Right lobe of liver (tissue), 6 donors: ENCODE measurements at places on chromosomes 3 and 15.

DNA sequence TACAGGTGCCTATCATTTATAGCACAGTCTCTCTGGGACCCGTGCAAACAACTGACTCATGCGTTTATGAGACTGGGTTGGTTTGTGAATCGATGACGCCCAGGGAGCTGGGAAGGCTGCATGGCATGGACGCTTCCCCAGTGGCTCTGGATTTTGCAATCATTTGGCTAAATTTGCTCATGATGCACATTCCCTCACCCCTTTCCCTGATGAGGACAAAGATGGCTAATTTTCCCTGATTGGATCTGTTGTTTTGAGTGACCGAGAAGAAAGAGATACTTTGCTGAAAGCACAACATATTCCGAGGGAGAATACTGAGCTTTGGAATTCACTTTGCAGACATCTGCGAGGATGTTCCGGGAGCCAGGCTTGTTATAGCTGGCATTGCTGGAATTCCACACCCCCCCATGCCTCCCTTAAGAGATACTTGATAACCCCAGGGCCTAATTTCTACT is 51.1 kb downstream of the CGNL1 start:
- peak; percentile 71 for DNase-seq

DNA sequence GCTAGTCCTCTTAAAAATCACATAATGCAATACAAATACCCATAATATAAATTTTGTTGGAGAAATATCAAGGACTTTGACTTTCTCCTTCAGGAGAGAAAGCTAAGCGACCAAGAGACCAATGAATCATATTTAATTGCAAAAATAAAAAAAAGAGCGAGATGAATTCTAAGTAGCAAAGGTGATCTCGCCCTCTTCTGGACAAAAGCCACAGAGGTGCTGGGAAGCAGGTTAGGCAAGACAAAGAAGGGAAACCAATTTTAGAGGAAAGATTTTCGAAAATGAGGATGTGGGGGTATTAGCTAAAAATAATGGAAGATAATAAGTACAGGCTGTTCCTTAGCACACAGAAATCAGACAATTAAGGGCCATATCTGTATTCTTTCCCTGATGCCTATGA is 111.4 kb upstream of the PLAAT1 start:
- DNase-seq, result no peak

- DNase-seq, result no peak
Measured at GRCh38 chr3:152069871-152070270, 196.4 kb downstream of the SUCNR1 start.

DNA sequence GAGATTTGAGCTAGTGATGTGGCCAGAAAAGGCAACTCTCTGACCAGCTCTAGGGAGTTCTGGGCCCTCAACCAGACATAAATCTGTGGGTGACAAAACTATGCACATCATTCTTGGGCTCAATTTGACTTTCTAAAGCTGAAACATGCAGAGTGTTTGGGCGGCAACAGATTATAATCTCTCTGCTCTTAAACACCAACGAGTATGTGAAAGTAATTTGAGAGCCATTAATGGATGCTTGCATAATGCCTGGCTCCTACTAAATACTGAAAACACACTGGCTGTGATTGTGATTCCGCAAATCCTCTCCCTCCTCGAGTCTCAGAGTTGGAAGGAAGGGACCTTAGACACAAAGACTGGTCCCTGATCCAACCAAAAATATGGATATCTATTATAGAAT is 186.7 kb downstream of the UACA start:
- DNase-seq, result no peak

DNA sequence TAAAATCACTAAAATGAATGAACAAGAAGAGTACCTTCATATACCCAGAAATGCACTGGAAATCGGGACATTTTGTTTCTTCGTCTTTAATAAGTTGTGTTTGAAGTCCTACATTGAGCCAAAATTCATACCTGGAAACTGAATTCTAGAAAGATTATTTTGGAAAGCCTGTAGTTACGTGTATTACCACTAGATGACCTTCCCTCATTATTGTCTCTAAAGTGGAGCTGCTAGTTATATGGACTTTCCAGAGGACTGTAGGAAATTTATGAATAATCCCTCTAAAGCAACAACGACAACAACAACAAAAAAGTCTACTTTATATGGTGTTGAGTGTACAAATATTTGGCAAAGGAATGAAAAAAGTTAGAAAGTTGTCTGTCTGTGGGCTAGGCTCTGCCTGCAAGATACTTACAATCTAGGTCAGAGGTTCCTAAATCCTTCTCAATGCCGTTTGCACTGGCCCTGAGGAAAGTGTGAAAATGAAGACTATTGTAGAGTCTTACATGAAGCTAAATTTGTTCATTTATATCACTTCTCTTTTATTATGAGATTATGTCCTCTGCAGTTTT is 234.8 kb upstream of the NR2E3 start:
- no peak for DNase-seq

DNA sequence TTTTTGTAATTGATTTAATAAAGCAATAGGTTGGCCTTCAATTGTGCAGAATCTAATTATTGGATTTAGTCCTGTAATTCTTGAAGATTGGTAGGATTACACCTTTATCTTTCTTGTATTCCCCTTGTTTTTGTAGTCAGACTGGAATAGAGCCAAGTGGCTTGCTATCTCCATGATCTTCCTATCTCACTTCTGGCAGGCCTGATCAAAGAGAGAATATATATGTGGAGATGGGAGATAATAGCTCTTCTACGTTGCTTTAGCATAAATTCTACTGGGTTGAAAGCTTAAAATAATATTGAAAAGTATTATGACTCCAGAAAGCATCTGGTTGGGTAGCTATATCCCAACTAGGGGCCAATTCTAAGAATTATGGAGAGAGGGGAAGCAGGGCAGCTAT is 16.9 kb upstream of the IFT57 start:
- no peak for DNase-seq
